ENCODE measurements at places on chromosomes 16 and 17. TPM values are rescaled to one million over a fixed set of nuclear protein-coding genes. Genes with fewer than 3 reads are reported as not detected.

ABCA6 gene
- 225 TPM for total RNA-seq

SMTNL2 gene
- total RNA-seq: 1.6 TPM

TMEM101 gene
- total RNA-seq: 17.7 TPM

IL17C gene
- total RNA-seq: not detected

CNGB1 gene
- total RNA-seq: not detected

STH gene
- total RNA-seq: not detected

ABI3 gene
- 8.5 TPM for total RNA-seq

GP2 gene
- 2.8 TPM for total RNA-seq

FAM20A gene
- total RNA-seq: 56.5 TPM

SOCS3 gene
- 144 TPM for total RNA-seq

EVI2B gene
- total RNA-seq: 15.7 TPM

CHMP1A gene
- total RNA-seq: 55.8 TPM

NDUFAB1 gene
- total RNA-seq: 40.2 TPM

SDR42E1 gene
- 0.67 TPM for total RNA-seq

APOBR gene
- 2.9 TPM for total RNA-seq

MT4 gene
- not detected for total RNA-seq

MPP2 gene
- 4.6 TPM for total RNA-seq

MYO18A gene
- 109 TPM for total RNA-seq

TEX19 gene
- not detected for total RNA-seq

PTX4 gene
- total RNA-seq: not detected

ABCA3 gene
- total RNA-seq: 39.0 TPM

SPECC1 gene
- total RNA-seq: 53.6 TPM

SLC6A2 gene
- 1.1 TPM for total RNA-seq

KRT222 gene
- total RNA-seq: 8.2 TPM

HDAC5 gene
- total RNA-seq: 63.5 TPM

MRC2 gene
- 111 TPM for total RNA-seq

TMC8 gene
- 12.5 TPM for total RNA-seq

SSTR5 gene
- total RNA-seq: not detected

WFIKKN1 gene
- 1.5 TPM for total RNA-seq

CACNG4 gene
- 0.36 TPM for total RNA-seq

SBK1 gene
- 0.62 TPM for total RNA-seq

WFDC1 gene
- 31.6 TPM for total RNA-seq

NTN3 gene
- total RNA-seq: 0.36 TPM

GAST gene
- total RNA-seq: not detected

CNTROB gene
- 27.8 TPM for total RNA-seq

UNC13D gene
- total RNA-seq: 30.9 TPM

ARHGAP44 gene
- total RNA-seq: 6.4 TPM

SPATA32 gene
- total RNA-seq: not detected

VTN gene
- total RNA-seq: 2.1 TPM

ASGR1 gene
- 2.3 TPM for total RNA-seq

EFNB3 gene
- 0.53 TPM for total RNA-seq

KCTD5 gene
- 18.2 TPM for total RNA-seq

CDRT15 gene
- not detected for total RNA-seq

PRR15L gene
- not detected for total RNA-seq

SECTM1 gene
- 22.2 TPM for total RNA-seq

SLFN14 gene
- 0.45 TPM for total RNA-seq

TBC1D3I gene
- 0.36 TPM for total RNA-seq

IGF2BP1 gene
- total RNA-seq: not detected

All from sciatic nerve (tissue), 2 donors.